Adrenal gland (tissue), 19 donors: ENCODE measurements at places on chromosomes 6 and 20. TPM values are rescaled to one million over a fixed set of nuclear protein-coding genes. Genes with fewer than 3 reads are reported as not detected.

COX4I2 gene
- total RNA-seq = not detected

ANKRD66 gene
- not detected for total RNA-seq

MOXD1 gene
- total RNA-seq = 4.8 TPM

IPCEF1 gene
- 0.28 TPM for total RNA-seq

FHL5 gene
- total RNA-seq = 48.1 TPM

TPX2 gene
- total RNA-seq = 22.6 TPM

BMP5 gene
- 0.61 TPM for total RNA-seq

KCNG1 gene
- 0.14 TPM for total RNA-seq

RBPJL gene
- total RNA-seq = not detected

GRCh38 chr6:91383207-91383606, 796.3 kb upstream of the MAP3K7 start:
- H3K4me3 ChIP-seq = no peak overlapping the region
- no peaks in the 10 kb centered on the region for H3K36me3 ChIP-seq
- no peak overlapping the region for H3K27ac ChIP-seq
- no peak for DNase-seq

- H3K27ac ChIP-seq = no peak overlapping the region
- no peak overlapping the region for H3K4me3 ChIP-seq
- H3K4me1 ChIP-seq = no peaks in the 10 kb centered on the region
- no peaks in the 10 kb centered on the region for H3K36me3 ChIP-seq
- DNase-seq = no peak
Measured at GRCh38 chr6:28597217-28597835, 71.6 kb downstream of the GPX5 start.

DNA sequence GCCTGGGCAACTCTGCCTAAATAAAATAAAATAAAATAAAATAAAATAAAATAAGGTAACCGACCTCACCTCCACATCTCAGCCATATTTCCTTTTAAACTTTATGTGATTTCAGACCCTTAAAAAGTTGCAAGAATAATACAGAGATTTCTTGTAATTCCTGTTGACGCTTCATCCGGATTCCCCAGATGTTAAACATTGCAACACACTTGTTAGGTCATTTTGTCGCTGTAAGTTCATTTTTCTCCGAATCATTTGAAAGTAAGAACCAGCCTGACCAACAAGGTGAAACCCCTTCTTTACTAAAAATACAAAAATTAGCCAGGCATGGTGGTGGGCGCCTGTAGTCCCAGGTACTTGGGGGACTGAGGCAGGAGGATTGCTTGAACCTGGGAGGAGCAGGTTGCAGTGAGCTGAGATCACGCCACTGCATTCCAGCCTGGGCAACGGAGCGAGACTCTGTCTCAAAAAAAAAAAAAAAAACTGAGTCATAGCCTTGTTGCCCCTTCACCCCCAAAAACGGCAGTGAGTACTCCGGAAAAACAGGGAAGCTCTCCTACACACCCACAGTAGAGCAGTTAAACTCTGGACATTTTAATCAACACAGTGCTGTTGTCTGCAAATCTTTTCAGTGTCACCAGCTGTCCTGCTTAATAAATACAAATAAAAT, 5.9 kb downstream of the PYGB start:
- no peaks in the 10 kb centered on the region for H3K27me3 ChIP-seq
- no peaks in the 10 kb centered on the region for H3K36me3 ChIP-seq
- H3K4me1 ChIP-seq = peaks cover 30% of the 10 kb centered on the region
- no peak overlapping the region for H3K27ac ChIP-seq

GRCh38 chr6:35061102-35061615, 80.0 kb downstream of the TCP11 start:
- H3K4me1 ChIP-seq = no peaks in the 10 kb centered on the region
- H3K27ac ChIP-seq = no peak overlapping the region
- H3K27me3 ChIP-seq = no peaks in the 10 kb centered on the region

GRCh38 chr6:148530394-148530953, 187.8 kb downstream of the SASH1 start:
- DNase-seq = no peak
- peak overlapping the region; percentile 62 for H3K27ac ChIP-seq
- no peaks in the 10 kb centered on the region for H3K27me3 ChIP-seq
- peaks cover 8% of the 10 kb centered on the region for H3K4me1 ChIP-seq
- no peaks in the 10 kb centered on the region for H3K36me3 ChIP-seq

GRCh38 chr6:11142296-11143027, 30.9 kb upstream of the ERVFRD-1 start:
- H3K27ac ChIP-seq = no peak overlapping the region
- no peak for DNase-seq
- H3K27me3 ChIP-seq = no peaks in the 10 kb centered on the region
- no peak overlapping the region for H3K4me3 ChIP-seq
- peaks cover 8% of the 10 kb centered on the region for H3K4me1 ChIP-seq

DNA sequence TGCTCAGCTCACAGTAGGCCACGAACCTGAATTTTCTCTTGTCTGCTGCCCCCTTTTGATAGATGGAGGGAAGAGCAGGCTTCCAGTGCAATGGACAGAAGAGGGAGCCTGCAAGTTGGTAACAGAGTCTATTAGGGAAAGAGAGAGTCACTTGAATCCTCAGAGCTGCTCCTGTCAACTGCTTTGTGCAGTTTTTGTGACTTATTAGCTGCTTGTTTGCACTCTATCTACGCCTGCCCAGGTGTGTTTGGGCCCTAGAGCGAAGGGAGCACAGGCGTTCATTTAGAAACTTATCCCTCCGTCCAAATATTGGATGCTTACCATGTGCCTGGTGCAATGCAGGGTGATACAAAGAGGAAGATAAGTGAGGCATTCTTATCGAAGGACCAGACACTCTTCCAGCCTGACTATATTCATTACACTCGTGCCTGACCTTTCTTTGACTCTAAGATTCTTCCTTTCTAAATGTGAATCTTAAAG, 11.6 kb upstream of the SLC2A12 start:
- DNase-seq = peak; percentile 56
- H3K4me3 ChIP-seq = no peak overlapping the region
- no peaks in the 10 kb centered on the region for H3K36me3 ChIP-seq

DNA sequence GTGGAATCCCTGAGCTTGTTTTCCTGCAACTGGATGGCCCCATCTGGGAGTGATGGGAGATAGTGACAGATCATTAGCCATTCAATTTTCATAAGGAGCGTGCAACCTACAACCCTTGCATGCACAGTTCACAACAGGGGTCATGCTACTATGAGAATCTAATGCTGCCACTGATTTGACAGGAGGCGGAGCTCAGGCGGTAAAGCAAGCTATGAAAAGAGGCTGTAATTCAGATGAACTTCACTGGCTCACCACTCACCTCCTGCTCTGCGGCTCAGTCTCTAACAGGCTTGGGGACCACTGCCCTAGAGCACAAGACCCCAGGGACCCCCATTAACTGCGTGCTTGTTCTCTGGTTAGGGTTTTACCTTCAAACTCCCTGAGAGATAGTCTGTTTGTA, 12.4 kb upstream of the TREML4 start:
- no peak for DNase-seq
- H3K4me3 ChIP-seq = no peak overlapping the region
- H3K27me3 ChIP-seq = peaks cover 6% of the 10 kb centered on the region
- H3K4me1 ChIP-seq = no peaks in the 10 kb centered on the region

GRCh38 chr6:95545686-95546085, 31.6 kb upstream of the MANEA start:
- no peak overlapping the region for H3K27ac ChIP-seq
- no peaks in the 10 kb centered on the region for H3K27me3 ChIP-seq
- no peak for DNase-seq
- H3K4me3 ChIP-seq = no peak overlapping the region

DNA sequence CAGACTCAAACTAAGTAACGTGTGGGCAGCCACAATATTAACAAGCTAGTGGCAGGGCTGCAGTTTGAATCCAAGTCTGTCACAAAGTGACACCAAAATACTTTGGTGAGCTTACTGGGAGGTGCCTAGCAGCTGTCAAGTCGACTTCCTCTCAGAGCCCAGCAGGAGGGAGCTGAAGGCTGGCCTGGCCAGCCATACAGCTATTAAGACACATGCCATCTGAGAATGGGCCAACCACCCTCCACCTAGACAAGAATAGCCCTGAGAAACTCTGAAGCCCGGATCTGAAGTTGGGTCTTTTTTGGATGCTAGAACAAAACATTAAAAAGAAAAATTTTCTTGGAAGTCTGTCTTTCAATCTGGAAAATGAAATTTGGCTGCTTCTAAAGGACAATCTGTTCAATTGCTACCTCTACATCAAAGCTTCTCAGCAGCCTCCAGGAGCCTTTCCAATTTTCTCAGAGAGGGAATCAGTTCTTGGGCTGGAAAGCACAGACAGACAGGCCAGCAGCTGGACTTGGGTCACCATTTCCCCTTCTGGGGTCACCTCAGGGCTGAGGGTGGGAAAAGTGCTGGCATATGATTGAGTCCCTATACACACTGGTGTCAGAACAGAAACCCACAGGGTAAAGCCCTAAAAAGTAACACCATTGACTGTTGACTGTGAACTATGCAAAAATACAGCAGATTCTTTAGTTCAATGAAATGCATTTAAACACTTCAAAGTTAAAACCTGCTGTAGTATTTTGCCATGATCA, 42.9 kb downstream of the UQCC1 start:
- H3K36me3 ChIP-seq = no peaks in the 10 kb centered on the region
- no peak for DNase-seq
- H3K4me1 ChIP-seq = peaks cover 21% of the 10 kb centered on the region
- H3K4me3 ChIP-seq = no peak overlapping the region
- H3K27me3 ChIP-seq = no peaks in the 10 kb centered on the region

DNA sequence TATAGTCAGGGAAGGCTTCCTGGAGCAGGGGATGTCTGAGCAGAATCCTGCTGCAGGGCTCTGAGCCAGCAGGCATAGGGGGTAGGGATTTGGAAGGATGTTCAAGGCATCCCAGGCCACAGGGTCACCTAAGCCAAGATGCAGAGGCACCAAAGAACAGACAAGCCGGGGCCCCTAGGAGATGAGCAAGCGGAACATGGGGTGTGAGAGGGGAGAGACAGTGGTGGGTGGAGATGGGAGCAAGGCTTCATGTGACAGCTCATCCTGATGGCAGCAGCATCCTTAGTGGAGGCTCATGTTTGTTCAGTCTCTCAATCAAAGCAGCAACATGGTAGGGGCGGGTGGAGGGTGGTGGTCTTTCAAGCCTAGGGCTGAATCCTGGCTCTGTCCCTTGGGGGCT, 29.8 kb upstream of the TCP11 start:
- no peaks in the 10 kb centered on the region for H3K36me3 ChIP-seq
- no peaks in the 10 kb centered on the region for H3K4me1 ChIP-seq
- DNase-seq = no peak

- no peak overlapping the region for H3K27ac ChIP-seq
- no peak overlapping the region for H3K4me3 ChIP-seq
- no peak for DNase-seq
- H3K4me1 ChIP-seq = no peaks in the 10 kb centered on the region
- H3K36me3 ChIP-seq = no peaks in the 10 kb centered on the region
Measured at GRCh38 chr6:88855541-88856147, 107.8 kb downstream of the RNGTT start.

GRCh38 chr6:106339334-106340029, 13.9 kb upstream of the ATG5 start:
- no peaks in the 10 kb centered on the region for H3K27me3 ChIP-seq
- peak; percentile 50 for DNase-seq
- H3K36me3 ChIP-seq = no peaks in the 10 kb centered on the region
- H3K4me1 ChIP-seq = no peaks in the 10 kb centered on the region
- no peak overlapping the region for H3K27ac ChIP-seq
- H3K4me3 ChIP-seq = no peak overlapping the region

DNA sequence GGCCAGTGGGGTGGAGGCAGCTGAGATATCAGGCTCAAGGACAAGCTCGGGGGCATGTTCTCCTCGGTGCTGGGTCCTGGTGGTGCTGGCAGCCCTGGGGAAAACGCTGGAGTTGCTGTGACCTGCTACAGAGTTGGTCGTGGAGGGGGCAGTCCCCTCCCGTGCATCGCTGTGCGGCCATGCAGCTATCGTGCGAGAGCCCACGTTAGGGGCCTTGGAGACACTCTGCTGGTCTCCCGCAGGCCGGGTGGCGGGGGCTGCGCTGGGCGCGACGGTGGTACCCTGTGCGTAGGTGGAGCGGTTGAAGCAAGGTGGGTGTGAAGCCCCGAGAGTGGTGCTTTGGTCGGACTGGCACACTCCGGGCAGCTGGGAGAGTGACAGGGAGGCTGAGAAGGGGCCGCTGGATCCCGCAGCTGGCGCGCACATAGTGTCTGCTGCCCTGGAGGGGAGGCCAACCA, 12.0 kb downstream of the LRRN4 start:
- DNase-seq = no peak
- H3K4me3 ChIP-seq = no peak overlapping the region
- H3K27me3 ChIP-seq = no peaks in the 10 kb centered on the region
- H3K36me3 ChIP-seq = peaks cover 48% of the 10 kb centered on the region

DNA sequence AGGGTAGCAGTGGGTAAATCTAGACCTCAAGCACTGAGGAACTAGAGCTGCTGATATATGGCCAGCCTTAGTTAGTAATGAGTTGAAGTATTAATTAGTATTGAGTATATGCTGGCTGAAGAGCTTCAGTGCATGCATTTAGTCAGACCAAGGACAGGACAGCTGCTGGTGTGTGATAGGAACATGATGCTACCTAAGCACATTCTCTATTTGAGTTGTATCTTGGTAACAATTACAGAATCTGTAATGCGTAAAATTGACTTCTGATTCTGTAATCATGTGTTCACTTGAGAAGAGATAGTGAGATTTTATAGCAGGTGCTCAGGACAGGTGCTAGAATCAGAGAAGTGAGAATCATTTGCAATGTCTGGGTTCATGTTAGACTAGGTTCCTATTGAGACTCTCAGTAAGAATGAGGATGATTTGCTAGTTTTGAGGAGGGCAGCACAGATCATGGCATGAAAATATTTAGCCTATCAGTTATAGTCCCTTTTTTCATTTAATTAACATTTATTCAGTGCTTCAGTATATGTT, 369.4 kb upstream of the HS3ST5 start:
- no peaks in the 10 kb centered on the region for H3K36me3 ChIP-seq
- no peak overlapping the region for H3K27ac ChIP-seq
- no peak for DNase-seq

DNA sequence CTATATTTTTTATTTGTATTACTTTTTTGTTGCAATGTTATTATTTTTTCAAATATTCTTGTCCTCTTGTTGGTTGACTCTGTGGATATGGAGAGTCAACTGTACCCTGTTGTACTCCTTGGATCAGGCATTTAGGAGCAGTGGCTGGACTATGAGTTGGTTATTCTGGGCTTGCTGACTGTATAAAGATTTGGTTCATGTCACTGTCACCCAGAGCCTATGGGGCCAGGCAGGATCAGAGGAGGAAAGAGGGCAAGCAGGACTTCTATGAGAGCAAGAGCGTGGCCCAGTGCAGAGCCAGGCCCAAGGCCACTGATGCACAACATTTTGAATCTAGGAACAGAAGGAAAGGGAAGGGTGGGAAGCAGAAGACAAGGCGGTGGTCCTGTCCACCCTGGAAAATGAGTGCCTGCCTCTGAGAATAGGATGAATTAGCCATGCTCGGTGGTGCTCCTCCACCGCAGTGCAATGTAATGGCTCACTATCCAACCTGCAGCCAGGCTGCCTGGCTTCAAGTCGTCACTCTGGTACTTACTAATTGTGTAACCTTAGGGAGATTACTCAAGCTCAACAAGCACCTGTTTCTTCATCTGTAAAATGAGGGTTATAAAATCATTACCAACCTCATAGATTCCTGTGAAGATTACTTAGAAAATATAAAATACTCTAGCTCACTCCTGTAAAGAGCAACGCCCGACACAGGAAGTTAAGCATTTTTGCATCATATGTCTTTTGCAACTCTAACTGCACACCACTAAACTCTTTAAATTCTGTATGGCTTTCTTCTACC, 192.1 kb downstream of the KCNQ5 start:
- no peaks in the 10 kb centered on the region for H3K4me1 ChIP-seq
- DNase-seq = no peak
- no peak overlapping the region for H3K27ac ChIP-seq
- no peaks in the 10 kb centered on the region for H3K27me3 ChIP-seq
- no peak overlapping the region for H3K4me3 ChIP-seq
- H3K36me3 ChIP-seq = no peaks in the 10 kb centered on the region
